Activated CD4-positive, alpha-beta memory T cell treated with anti-CD3 and anti-CD28 coated beads, Interleukin-2, amount 10 ng/mL, durations not matched to agents 7 days and 5 days (primary cell): ENCODE measurements at places on chromosomes 1 and 21.

GRCh38 chr21:37593015-37593414 lies 226.4 kb downstream of the DYRK1A start:
- no peaks in the 10 kb centered on the region for H3K27me3 ChIP-seq
- H3K36me3 ChIP-seq = no peaks in the 10 kb centered on the region
- no peak overlapping the region for H3K4me3 ChIP-seq
- no peaks in the 10 kb centered on the region for H3K4me1 ChIP-seq
- no peak overlapping the region for H3K27ac ChIP-seq
- no peak for DNase-seq

DNA sequence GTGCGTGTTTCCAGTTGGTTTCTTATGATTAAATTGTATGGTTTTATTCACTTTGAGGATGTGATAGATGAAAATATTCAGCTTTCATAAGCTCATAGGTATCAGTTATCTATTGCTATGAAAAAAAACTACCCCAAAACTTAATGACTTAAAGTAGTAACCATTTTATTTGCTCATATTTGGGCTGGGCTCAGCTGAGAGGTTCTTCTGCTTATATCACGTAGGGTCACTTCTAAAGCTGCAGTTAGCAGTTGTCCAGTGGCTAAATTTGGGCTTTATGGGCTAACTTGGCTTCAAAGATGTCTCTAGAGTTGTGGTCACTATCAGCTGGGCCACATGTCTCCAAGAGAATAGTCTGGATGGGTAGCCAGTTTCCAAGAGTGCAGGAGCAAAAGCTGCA lies 206.4 kb upstream of the LYPLAL1 start:
- H3K36me3 ChIP-seq = no peaks in the 10 kb centered on the region
- H3K4me3 ChIP-seq = no peak overlapping the region
- H3K27ac ChIP-seq = no peak overlapping the region
- H3K27me3 ChIP-seq = no peaks in the 10 kb centered on the region
- DNase-seq = no peak

DNA sequence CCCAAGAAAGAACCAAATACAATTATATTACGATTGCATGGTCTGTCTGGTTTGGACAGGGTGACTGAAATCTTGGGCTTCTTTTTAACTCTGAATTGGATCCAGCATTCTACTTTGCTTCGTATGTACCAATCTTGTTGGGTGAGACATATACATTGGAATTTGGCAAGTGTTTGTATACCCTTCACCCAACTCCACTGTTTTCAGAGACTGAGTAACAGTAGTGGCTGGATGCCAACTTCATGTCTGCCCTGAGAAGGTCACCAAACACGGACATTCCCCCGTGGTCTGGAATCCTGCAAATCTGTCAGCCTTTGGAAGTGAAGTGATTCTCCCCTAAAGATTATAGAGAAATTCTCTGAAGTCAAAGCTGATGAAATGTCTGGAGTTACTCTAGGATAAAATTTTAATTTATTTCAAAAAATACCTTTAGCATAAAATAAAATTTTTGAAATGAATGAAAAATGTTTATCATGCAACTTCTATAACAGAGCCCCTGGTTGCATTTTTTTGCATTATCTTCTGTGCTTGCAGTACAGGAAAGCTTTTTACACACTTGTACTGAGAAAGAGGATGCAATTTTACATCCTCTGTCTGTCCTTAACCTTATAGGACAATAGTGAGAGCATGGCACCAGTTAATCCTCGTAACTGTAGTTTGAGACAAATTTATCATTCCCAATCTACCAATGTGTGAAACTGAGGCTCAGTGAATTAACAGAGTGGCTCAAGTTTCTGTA lies 201.8 kb downstream of the DISC1 start:
- H3K4me1 ChIP-seq = no peaks in the 10 kb centered on the region
- DNase-seq = no peak
- H3K4me3 ChIP-seq = no peak overlapping the region
- H3K27ac ChIP-seq = no peak overlapping the region

GRCh38 chr1:181482521-181483284 lies 614 bp upstream of the CACNA1E start:
- H3K4me1 ChIP-seq = peaks cover 10% of the 10 kb centered on the region
- H3K27me3 ChIP-seq = peaks cover 74% of the 10 kb centered on the region
- H3K36me3 ChIP-seq = no peaks in the 10 kb centered on the region
- DNase-seq = peak; percentile 52
- no peak overlapping the region for H3K27ac ChIP-seq

GRCh38 chr1:6343506-6344405 lies 49.8 kb downstream of the ACOT7 start:
- no peaks in the 10 kb centered on the region for H3K36me3 ChIP-seq
- DNase-seq = peak; percentile 78
- H3K27me3 ChIP-seq = no peaks in the 10 kb centered on the region
- H3K4me1 ChIP-seq = peaks cover 18% of the 10 kb centered on the region

DNA sequence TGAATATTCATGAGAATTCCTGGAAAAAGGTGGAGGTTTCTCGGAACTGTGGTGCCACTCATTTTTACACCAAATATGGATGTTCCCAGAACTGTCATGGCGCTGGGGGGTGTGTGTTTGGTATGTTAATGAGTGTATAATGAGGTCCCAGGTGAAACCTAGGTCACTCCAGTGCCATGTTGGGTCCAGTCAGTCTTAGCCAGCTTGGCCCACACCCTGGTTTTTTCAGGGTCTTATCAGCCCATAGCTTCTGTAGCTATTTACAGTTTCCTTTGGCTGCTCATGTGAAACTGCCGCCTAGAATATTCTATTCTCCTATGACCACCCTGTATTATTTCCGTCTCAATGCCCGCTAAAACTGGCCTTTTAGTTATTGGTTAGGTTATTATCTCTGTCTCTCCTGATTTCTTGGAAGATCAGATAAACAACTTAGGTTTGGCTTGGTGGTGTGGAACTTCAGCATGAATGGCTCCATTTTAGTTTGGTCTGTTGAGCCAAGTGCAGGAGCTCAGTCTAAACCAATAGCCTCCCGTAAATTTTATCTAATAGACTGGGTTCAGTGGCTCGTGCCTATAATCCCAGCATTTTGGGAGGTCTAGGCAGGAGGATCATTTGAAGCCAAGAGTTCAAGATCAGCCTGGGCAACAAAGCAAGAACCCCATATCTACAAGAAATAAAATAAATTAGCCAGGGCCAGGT lies 42.1 kb upstream of the EDARADD start:
- H3K4me1 ChIP-seq = no peaks in the 10 kb centered on the region
- peaks cover 7% of the 10 kb centered on the region for H3K27me3 ChIP-seq
- H3K4me3 ChIP-seq = no peak overlapping the region
- H3K36me3 ChIP-seq = no peaks in the 10 kb centered on the region
- no peak for DNase-seq

DNA sequence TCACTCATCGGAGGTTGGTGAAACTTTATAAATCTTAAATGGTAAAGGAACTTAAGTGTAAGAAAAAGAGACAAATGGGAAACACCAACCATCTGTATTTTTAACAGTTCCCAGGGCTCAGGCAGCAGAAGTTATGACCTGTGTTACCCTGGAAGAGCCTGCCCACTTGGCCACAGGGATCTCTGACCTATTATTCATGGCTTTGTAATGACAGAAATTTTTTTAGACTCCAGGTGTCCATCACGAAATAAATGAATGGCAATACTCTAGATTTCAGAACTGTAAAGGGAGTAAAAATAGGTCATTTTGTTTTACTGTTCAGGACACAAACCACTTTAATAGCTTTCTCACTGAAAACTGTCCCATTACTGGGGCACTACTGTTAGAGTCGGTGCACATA lies 389.8 kb downstream of the VAV3 start:
- H3K36me3 ChIP-seq = no peaks in the 10 kb centered on the region
- no peaks in the 10 kb centered on the region for H3K4me1 ChIP-seq
- no peak for DNase-seq
- H3K4me3 ChIP-seq = no peak overlapping the region
- H3K27ac ChIP-seq = no peak overlapping the region

DNA sequence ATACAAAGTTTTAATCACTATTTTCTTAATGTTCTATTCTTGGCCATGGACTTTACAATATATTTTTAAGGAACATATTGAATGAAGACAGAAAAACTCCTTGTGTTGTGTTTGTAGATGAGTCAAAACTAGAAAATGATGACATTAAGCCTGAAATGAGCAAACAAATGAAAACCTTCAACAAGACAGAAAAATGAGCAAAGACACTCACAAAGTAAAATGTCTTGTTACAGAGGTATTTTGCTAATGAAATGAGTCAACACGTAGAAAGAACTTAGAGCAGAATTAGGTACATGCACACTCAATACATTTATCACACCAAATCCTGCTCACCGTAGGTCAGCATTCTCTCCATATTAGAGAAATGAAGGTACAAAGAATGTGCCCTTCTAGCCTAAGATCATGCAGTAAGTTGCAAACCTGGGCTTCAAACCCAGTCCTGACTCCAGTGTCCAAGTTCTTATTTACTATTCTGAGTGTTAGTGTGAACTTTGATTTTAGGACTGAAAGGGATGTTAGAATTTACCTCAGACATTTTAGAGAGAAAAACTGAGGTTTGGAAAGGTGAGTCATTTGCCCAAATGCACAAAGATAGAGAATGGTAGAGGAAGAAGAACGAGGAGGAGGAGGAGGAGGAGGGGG lies 133.9 kb upstream of the SGIP1 start:
- H3K36me3 ChIP-seq = no peaks in the 10 kb centered on the region
- peaks cover 31% of the 10 kb centered on the region for H3K4me1 ChIP-seq
- H3K27me3 ChIP-seq = no peaks in the 10 kb centered on the region
- H3K27ac ChIP-seq = peak overlapping the region; percentile 56
- no peak overlapping the region for H3K4me3 ChIP-seq
- DNase-seq = no peak

- no peaks in the 10 kb centered on the region for H3K36me3 ChIP-seq
- no peak overlapping the region for H3K27ac ChIP-seq
- H3K4me1 ChIP-seq = no peaks in the 10 kb centered on the region
- DNase-seq = no peak
Observed at GRCh38 chr1:90802622-90803021, 85.5 kb upstream of the BARHL2 start.
